CD4-positive, alpha-beta T cell treated with Interleukin-4 for 1 hour (primary cell): ENCODE measurements at places on chromosomes 11 and 22.

DNA sequence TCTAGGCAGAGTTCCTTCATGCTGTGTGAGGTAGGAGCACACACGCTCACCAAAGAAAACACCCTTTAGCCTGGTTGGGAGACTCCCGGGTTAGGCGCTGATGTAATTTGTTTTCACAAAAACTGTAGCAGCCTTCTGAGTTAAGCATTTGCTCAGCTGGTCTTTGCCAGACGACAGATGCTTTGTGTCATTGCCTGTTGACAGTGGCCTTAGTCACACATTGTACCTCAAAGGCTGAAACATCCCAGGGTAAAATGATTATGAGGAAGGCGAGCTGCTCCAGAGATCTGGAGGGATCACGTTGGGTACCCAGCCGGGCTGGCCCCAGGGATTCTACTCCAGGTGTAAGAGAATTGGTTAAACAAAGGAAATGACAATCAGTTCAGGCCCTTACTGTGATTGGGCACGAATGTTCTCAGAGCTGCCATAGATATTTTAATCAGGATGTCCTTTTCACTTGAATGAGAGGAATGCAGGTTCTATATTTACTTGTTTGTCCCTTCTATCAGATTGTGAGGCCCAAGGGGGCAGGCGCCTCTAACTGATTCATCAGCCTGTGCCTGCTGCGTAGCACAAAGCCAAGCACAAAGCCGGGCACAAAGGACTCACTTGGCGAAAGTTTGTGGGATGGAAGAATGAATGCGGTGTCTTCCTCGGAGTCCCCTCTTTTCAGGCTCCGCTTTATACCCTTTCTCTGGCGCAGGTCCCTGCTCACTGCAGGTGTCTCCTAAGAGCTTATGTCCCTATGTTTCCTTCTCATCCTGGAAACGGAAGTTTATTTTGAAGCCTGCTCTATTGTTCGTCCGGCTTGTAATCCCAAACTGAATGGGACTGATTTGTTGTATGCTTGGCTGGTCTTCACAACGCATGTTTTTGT is 47.1 kb downstream of the ADM start:
- DNase-seq = no peak

DNA sequence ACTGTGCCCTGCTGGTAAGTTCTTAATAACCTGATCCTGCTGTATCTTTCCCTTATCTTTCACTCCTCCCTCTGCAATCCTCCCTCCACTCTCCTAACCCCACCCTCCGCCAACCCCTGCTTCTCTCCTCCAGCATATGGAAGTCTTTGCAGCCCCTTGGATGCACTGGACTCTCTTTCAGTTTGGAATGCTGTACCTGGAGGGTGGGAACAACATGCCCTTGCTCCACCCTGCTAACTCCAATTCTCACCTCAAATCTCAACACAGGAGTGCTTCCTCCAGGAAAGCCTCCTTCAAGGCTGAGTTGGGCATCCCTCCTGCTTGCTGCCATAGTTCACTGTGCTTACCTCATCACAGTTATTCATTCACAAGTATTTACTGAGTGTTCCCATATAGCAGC is 52.8 kb upstream of the LDLRAD3 start:
- no peak for DNase-seq

- DNase-seq = no peak
Measured at GRCh38 chr11:17673951-17674350, 45.4 kb upstream of the MYOD1 start.

DNA sequence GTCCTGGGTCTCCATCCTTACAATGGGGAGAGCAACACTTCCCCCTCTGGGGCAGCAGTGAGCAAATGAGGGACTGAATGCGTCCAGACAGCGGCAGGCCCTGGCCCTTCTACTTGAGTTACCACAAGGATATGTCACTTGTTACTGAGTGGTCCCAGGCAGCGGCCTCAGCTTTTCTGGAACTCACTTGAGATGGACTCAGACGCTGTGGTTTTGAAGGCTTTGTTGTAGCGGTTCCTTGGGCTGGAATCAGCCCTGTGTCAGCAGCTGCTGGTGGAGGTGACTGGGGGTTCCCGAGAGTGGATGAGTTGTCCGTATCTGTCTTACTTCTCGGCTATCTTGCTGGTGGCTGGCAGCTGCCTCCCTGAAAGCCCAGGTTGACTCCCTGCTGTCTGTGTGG is 77.0 kb downstream of the MICAL2 start:
- no peak for DNase-seq

DNA sequence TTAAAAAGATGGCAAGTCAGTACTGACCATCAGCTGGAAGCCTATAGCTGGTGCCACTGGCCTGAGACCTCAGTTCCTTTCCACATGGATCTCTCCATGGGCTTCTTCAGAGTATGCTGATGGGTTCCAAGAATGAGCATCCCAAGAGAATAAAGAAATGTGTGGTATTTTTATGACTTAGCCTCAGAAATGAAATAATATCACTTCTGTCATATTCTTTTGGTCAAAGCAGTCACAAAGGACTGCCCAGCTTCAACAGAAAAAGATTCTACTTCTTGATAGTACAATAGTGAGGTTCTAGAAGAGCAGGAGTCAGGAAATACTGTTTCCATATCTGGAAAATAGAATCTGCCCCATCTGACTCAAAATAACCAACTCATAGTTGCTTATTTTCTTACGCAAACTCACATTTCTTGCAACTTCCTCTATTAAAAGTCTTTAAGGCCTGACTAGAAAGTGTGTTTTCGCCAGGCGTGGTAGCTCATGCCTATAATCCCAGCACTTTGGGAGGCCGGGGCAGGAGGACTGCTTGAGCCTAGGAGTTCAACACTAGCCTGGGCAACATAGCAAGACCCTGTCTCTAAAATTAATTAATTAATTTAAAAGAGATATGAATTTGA is 116.9 kb downstream of the SIK3 start:
- no peak for DNase-seq

DNA sequence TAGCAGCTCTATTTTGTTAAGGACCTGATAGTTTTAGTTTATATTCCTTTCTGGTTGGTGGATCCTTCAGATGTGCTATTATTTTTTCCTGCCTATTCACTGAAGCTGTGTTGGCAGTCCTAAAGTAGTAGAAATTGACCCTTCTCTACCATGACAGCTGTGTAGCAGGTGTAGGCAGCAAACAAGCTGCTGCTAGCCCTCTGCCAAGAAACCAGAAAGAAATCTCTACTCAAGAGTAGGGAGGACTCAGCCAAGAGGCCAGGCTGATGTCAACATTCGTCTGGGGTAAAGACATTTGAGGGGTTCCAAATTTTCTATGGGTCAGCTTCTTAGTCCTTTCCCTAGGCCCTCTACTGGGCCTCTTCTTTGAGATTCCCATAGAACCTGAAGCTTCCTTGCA is 51.2 kb downstream of the CSTF3 start:
- DNase-seq = no peak
